H1 (cell line): ENCODE measurements at places on chromosomes 16 and 17. TPM values are rescaled to one million over a fixed set of nuclear protein-coding genes. Genes with fewer than 3 reads are reported as not detected.

Gene EME1
- polyA plus RNA-seq, result 13.9 and 16.3 TPM in 2 replicates

Gene CTRB2
- polyA plus RNA-seq, result not detected in 2 replicates

Gene AATK
- polyA plus RNA-seq, result 1.7 and 3.6 TPM in 2 replicates

Gene CLEC19A
- 0.88 and 1.5 TPM in 2 replicates for polyA plus RNA-seq

Gene SYNGR2
- polyA plus RNA-seq, result 139 and 209 TPM in 2 replicates

Gene TBC1D3H
- polyA plus RNA-seq, result not detected in 2 replicates
